ELF-1 (cell line): ENCODE measurements at places on chromosomes 6 and 20.

GRCh38 chr6:150712505-150713252 lies 113.0 kb downstream of the PLEKHG1 start:
- DNase-seq, result no peak

DNA sequence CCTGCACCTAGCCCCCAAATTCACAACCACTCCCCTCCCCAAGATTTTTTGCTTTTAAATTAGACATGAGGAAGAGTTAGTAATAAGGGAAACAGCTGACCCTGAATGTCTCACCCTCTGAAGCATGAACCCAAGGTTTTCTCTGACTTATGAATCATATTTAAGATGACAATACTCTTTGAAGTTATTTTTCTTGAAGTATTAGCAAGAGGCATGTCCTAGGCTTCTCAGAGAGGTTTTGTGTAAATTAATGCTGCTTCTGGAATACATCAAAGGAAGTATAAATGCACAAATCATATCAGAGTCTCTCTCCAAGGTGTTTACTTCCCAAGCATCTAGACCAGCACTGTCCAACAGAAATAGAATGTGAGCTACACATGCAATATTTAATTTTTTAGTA lies 408.1 kb upstream of the MARCKS start:
- DNase-seq, result no peak

GRCh38 chr6:37942606-37943376 lies 123.3 kb downstream of the ZFAND3 start:
- no peak for DNase-seq

- no peak for DNase-seq
Observed at GRCh38 chr20:32557319-32557718, 27.8 kb downstream of the NOL4L start.

DNA sequence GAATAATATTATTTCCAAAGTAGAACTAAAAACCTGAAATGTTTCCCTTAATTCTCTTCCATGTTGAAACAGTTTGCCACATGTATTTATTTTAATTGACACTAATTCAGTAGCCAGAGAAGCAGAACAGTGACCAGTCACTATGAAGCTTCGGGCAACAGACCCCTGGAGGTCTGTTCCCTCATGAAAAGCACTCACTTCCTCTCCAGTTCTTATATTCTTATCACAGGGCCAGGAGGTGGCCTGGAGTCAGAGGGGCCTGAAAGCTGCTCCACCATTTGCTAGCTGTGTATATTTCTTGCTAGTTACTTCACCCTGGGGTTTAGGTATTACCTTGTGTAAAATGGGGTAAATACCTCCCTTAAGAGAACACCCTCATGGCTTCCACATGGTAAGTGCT lies 49.1 kb downstream of the MAP7 start:
- no peak for DNase-seq

DNA sequence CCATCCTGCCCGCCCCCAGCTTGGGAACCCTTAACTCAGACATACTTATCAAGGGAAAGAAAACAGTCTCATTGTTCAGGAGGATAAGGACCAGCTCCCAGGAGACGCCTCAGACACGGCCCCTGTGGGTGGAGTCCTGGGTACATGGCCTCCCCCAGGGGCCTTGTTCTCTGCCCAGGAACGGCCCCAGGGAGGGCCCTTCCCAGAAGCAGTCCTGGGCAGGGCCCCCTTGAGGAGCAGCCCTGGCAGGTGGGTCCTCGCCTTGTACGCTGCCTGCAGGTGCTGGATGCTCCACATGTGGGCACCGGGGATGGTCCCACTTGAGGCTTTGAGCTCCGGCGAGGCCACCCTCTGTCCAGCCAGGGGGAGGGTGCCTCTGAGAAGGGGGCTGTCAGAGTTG lies 4.5 kb upstream of the GATA5 start:
- DNase-seq, result no peak

DNA sequence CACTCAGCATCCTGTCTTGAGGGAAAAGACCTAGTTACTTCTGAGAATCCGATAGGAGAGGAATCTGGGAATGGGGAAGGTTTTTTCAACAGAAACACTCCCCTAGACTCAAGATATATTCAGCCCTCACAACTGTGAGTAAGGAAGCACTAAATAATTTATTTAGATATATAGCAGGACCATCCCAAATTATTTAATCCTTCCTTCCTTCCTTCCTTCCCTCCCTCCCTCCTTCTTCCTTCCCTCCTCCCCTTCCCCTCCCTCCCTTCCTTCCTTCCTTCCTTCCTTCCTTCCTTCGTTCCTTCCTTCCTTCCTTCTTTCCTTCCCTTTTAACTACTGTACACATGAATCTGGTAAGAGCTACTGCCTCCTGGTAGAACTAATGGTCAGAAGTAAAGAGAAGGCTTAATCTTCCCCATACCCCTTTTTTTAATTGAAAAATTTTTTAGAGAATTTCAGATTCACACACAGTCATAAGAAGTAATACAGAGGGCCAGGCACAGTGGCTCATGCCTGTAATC lies 10.1 kb downstream of the SLC24A3 start:
- DNase-seq, result no peak

- DNase-seq, result no peak
Observed at GRCh38 chr20:37938181-37938750, 35.3 kb downstream of the VSTM2L start.

GRCh38 chr6:35298625-35299140 lies 1.1 kb downstream of the DEF6 start:
- no peak for DNase-seq

DNA sequence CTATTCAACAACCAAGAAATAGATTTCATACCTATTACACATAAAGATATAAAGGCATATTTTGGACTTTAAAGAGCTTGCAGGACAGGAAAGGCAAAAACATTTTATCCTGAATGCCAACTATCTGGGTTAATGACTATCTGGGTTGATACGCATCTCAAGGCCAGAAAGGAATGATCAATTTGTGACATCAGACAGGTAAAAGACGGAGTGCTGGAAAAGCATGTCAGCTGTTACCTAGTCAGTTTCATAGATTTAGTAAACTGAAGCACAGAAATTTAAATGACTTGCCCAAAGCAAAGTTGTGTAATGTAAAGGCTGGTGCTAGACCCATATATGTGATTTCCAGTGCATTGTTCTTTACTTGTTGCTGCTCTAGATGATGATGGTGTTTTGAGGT lies 36.8 kb downstream of the HDAC2 start:
- DNase-seq, result no peak

- DNase-seq, result peak; percentile 83
Observed at GRCh38 chr6:31139599-31139998, 733 bp upstream of the PSORS1C2 start.

GRCh38 chr6:73728548-73729205 lies 32.7 kb downstream of the CD109 start:
- no peak for DNase-seq

GRCh38 chr20:49765846-49766541 lies 46.6 kb upstream of the SLC9A8 start:
- DNase-seq, result no peak

DNA sequence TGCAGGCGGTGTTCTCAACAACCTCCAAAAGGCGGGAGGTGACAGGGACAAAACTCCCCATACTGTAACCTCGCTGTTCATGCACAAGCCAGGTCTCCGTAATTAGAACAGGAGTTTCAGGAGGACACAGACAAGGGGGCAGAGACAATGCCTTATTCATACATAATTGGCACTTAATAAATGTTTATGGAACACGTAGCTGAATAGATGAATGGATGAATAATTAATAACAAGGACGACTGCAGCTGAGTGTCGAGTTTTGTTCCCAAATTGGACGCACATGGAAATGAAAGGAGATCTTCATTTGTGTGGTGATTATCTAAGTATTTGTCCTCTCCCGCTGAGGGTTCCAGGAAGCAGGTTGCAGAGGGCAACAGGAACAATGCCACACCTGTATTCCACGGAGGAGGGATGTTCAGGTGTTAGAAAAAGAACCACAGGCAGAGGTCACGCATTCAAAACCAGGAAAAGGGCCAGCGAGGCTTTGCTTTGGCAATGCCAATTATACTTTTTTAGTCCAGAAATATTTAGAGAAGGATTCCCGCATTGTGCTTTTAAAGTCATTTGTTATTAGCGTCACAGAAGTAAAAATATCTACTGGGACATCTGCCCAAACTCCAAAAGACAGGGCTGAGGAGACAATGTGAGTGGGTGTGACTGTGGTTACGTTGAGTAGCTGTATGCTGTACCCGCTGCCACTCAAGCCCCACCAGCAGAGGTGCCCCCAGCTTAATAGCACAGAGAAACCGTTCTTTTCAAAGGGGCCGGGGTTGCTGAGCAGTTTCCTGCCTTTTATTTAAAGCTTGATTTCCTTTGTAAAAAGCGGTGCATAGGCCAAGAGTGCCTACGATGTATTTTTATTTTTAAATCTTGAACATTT lies 123.3 kb downstream of the PXDC1 start:
- no peak for DNase-seq

GRCh38 chr6:37369321-37370201 lies 15.8 kb downstream of the RNF8 start:
- DNase-seq, result no peak

GRCh38 chr6:42448927-42449659 lies 2.6 kb downstream of the TRERF1 start:
- no peak for DNase-seq

- DNase-seq, result no peak
Observed at GRCh38 chr6:125183391-125183790, 29.8 kb downstream of the TPD52L1 start.

- no peak for DNase-seq
Observed at GRCh38 chr6:21142741-21143140, 450.8 kb upstream of the SOX4 start.

GRCh38 chr6:13163161-13163944 lies 165.0 kb downstream of the TBC1D7 start:
- no peak for DNase-seq

DNA sequence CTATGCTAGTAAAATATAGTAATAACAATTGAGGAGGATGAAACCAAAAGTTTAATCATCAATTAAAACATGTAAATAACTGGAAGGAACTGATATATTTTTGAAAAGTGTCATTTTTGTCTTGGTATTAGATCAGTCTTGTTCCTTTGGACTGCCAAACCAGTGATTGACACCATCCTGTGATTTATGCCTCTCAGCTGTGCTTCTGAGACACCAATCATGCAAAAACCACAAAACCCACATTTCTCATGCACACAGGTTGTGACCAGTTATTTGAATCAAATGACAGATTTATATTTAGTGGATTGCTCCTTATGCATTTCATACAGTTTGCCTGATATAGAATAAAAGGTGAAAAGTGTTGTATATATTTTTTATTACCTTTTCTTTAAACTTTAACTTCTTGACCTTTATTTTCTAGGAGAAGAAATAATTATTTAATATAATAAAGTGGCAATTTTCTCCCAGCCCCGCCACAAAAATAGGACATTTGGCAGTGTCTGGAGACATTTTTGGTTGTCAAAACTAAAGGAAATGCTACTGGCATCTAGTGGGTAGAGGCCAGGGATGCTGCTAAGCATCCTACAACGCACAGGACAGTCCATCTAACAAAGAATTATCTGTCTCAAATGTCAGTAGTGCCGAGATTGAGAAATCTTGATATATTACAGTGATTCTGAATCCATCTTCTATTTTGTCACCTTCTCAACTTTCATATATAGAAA lies 383.6 kb downstream of the BCKDHB start:
- no peak for DNase-seq

DNA sequence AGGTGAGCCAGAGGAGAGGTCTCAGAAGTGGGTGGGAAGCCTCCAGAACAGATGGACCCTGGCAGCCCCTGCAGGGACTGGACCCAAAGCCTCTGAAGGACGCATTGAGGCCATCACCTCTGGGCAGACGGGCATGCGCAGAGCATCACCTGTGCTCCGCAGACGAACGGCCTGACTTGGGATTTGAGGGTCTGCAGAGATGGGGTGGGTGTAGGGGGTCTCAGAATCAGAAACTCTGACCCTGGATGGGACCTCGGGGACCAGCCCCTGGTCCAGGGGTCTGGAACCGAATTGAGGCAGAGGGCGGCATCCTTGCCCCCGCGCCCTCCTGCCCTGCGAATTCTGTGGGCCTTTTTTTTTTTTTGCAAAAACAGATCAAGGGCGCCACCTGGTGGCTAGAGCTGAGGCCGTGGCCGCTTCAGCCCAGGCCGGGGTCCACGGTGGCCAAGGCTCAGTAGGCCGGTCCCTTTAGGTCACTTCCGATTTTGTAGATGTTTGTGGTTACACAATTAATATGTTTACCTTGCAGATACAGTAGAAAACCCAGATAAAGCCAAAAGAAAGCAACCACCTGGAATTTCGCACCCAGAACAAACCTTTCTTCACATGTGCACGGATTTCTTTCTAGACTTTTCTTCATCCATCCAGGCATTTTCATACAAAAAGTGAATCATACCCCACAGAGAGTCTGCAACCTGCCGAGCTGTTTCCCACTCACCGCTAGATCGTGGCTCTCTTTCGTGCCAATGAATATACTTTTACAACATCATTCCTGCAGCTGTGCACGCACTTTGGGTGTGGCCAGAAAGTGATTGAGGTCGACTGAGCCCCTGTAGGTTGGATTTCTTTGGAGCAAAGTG lies 25.9 kb downstream of the ZBP1 start:
- peak; percentile 89 for DNase-seq

- DNase-seq, result no peak
Observed at GRCh38 chr6:15336900-15337560, 91.2 kb downstream of the JARID2 start.

DNA sequence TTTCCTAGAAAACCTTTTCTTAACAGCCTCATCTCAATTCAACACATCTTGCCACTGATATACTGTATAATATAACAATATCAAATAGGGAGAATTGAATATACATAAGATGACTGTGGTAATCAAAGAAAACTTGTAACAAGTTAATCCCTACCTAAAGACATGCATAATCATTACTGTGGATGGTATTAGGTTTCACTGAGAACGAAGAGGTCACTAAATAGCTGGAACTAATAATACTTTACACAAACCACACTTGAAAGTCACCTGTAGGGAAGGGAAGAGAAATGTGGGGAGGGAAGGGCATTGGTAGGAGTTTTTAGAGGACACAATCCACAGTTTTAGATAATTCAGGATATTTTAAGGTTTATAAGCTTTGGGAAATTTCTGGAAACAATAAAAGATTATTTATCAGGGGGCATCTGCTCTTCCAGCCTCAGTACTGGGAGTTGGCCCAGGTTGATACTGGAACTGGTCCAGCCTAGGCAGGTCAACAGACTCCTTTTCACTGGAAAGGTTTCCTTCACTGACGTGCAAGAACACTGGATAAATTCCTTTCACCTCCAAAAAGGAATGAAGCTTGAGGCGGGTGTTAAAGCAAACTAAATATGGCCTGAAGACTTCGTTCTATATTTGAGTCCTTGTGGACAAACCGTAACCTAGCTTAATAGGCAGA lies 44.0 kb downstream of the MAP7 start:
- no peak for DNase-seq

- no peak for DNase-seq
Observed at GRCh38 chr6:88890860-88891845, 72.3 kb downstream of the RNGTT start.

DNA sequence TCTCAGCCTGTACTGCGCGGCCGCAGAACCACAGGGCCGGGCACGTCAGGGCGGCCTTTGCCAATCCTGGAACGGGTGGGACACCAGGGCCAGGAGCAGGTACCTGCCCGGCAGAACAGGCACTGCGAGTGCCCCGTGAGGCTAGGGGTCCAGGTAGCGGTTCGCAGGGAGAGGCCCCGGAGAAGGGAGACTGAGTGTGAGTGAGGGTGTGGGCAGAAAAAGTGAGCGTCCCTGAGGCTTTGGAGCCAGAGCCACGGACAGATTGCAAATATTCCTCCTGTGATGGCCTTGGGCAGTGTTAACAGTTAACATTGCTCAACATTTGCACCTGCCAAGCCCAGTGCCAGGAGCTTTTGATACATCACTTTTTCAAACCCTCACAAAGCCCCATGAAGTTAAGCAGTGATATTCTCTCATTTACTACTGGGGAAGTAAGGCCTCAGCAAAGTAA lies 491 bp downstream of the GNMT start:
- DNase-seq, result no peak
